Choroid plexus epithelial cell (primary cell): ENCODE measurements at places on chromosomes 11 and 22.

GRCh38 chr22:47168900-47169800 lies 406.7 kb downstream of the TBC1D22A start:
- DNase-seq = peak; percentile 21

DNA sequence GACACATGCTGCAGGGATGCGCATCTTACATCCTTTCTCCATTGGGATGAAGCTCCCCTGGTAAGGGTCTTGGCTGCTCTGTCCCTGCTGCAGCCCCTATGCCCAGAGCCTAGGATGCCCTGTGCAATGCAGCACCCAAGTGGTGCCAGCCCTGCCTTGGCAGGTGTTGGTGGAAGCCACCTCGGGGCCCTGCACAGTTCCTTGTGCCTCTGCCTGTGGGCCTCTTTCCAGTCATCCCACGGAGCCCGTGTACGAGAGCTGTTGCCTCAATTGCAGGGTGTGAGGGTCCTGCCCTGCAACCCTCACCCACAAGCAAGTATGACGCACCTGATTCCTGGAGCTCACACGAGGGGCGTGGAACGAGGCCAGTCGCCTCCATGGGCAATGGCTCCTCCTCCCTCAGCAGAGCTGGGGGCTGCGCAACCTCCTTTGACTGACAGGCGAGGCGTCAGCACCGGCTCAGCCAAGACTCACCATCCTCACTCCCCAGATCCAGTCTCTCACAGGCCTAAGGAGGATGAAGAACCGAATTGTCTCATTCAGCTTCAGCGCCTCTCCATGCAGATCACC lies 719.6 kb downstream of the BRD1 start:
- no peak for DNase-seq

- no peak for DNase-seq
Observed at GRCh38 chr11:111871693-111872161, 346 bp upstream of the ALG9 start.

GRCh38 chr22:41152902-41153301 lies 52.2 kb upstream of the L3MBTL2 start:
- no peak for DNase-seq

DNA sequence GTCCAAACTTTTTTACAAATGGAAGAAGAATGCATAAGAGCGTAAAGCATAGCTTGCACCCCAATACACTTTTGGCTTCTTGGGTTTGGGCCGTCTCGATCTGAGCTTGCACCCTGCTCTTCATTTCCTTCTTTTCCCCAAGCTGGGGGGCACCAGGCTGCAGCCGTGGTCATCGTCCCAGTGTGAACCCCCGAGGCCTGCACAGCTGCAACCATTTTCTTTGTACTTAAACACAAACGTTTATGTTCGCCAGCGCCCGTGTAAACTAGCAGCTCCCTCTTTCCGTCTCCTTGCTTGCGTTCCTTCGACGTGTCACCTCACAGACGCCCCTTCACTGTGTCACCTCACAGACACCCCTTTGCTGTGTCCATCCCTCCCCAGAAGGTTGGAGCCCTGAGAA lies 10.1 kb downstream of the KRTAP5-5 start:
- no peak for DNase-seq

GRCh38 chr11:79069504-79069903 lies 371.3 kb downstream of the TENM4 start:
- DNase-seq = no peak

GRCh38 chr11:36362902-36363301 lies 66.8 kb downstream of the PRR5L start:
- peak; percentile 82 for DNase-seq

DNA sequence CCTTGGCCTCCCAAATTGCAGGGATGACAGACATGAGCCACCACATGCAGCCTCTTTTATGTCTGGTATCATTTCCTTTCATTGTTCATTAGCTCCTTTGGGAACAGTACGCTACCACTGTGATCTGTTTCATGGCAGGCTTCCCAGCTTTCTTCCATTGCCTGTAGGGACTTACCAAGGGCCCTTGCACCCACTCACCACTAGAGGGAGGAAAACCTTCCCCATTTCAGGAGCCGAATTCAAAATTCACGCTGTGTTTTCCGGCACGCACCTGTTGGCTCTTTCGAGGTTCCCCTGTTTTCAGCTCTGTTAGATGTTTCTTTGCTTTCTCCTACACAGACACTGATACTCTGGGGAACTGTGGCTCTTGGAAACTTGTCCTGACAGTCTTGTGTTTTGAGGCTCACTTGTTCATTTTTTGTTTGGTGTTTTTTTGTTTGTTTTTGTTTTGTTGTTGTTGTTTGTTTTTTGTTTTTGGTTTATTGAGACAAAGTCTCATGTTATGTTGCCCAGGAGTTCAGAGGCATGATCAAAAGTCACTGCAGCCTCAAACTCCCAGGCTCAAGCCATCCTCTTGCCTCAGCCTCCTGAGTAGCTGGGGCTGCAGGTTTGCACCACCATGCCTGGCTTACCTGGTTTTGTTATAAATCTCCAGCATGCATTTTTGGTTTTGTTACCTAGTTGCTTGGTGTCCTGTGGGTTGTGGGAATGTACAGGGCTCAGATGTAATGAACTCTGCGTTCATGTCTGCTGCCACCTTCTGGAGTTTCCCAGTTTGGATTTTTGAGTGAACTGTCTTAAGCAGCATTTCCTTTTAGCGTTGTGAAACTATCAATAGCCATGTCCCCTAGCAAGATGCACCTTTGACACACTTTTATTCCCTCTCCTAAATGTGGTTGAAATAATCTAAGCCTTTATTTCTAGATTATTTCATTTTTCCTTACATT lies 2.3 kb downstream of the KRTAP5-11 start:
- peak; percentile 82 for DNase-seq

GRCh38 chr11:46240861-46241260 lies 36.6 kb upstream of the CREB3L1 start:
- no peak for DNase-seq

DNA sequence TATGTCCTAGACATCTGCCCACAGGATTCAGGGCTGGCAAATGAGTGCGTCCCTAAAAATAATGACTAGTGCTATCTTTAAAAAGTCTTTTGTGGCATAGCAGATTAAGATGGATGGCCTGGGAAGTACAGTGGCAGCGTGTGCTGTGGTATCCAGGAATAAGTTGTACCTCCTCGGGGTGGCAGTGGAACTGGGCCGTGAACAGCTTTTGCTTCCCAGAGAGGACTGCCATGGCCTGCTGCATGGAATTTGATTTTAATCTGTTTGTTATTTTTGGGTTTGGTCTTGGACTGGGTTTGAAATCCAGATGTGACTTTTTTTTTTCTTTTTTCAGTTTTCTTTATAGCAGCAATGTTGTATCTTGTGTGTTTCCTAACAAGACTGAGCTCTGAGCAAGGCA lies 71.3 kb upstream of the PARVG start:
- no peak for DNase-seq

- DNase-seq = no peak
Observed at GRCh38 chr11:22065472-22065871, 127.4 kb upstream of the ANO5 start.

GRCh38 chr22:25048659-25049647 lies 96.4 kb downstream of the KIAA1671 start:
- DNase-seq = peak; percentile 69

GRCh38 chr22:43310798-43311197 lies 32.4 kb downstream of the SCUBE1 start:
- no peak for DNase-seq

DNA sequence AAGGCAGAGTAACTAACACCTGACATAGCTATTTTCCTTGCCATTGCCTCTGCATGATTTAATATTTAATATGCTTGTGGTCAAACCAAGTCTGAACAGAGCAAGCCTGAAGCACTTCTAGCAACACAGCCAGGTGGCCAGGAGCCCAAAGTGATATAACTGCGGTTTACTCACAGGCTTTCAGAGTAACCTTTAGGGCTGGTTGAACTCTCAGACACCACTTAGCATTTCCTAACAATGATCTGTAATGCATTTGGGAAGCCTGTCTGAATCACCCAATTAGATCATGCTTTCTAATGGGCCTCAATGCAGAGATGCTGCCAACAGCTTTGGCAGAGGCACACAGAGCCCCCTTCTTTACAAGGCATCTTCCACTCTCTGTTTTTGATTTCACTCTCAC lies 96.1 kb downstream of the FDX1 start:
- peak; percentile 80 for DNase-seq
